ENCODE measurements at places on chromosomes 5 and 9.

DNA sequence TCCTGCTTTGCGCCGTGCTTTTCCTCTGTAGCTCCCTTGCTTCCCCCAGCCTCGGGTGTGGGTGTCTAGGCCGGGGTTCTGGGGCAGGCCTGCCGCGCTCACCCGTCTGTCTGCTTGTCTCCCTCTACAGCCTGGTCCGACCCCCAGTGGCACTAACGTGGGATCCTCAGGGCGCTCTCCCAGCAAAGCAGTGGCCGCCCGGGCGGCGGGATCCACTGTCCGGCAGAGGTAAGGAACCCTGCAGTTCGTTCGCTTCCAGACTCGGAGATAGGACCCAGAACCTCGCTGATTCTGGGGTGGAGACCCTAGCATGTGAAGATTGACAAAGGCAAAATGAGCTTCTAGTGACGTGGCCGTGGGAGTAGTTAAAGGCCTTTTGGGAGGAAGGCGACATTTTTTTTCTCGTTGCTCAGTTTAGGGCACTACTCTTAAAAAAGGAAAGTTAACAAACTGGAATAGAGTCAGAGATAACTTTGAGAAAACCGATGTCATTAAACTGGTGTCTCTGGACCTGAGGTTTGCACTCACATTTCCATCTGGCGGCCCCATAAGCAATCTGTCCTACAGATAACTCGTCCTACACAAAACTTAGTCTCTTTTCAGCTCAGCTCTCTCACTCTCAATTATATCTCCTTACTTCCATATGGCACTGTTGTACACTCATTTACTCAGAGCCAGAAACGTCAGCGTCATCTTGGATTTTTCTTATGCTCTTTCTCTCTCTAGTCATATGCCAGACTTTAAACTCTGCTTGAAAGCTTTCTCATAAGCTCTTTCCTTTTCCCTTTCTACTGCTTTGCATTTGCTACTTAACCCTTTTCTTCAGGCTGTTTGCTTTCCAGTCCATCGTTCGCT, 561 bp downstream of the SEC61B start:
- DNase-seq = no peak

DNA sequence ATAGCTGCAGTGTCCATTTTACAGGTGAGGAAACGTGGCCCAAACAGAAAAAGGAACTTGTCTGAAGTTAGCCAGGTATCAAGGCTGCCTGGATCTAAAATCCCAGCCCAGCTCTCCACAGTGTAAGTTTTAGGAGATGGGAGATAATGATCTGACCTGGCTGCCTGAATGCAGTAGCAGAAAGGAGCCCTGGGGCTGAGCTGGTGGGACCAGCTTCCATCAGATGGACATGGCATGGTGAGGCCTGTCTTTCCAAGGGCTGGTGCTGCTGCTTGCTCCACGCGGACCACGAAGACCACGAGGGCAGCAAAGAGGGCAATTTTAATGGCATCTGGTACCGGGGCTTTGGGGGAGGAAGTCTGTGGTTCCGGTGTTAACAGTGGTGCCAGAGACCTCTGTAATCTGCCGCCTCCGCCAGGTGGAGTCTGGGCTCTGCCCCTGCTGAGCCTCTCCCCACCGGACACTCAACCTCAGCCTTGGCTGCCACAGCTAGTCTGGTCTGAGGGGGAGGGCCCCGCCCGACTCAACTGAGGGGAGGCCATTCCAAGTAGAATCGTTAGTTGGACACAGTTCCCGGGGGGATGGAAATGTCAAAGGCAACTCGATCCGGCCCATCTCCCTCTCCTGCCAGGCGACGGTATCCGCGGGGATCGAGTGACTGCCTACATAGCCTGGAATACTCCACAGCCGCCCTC, 650 bp downstream of the MYORG start:
- no peak for DNase-seq

DNA sequence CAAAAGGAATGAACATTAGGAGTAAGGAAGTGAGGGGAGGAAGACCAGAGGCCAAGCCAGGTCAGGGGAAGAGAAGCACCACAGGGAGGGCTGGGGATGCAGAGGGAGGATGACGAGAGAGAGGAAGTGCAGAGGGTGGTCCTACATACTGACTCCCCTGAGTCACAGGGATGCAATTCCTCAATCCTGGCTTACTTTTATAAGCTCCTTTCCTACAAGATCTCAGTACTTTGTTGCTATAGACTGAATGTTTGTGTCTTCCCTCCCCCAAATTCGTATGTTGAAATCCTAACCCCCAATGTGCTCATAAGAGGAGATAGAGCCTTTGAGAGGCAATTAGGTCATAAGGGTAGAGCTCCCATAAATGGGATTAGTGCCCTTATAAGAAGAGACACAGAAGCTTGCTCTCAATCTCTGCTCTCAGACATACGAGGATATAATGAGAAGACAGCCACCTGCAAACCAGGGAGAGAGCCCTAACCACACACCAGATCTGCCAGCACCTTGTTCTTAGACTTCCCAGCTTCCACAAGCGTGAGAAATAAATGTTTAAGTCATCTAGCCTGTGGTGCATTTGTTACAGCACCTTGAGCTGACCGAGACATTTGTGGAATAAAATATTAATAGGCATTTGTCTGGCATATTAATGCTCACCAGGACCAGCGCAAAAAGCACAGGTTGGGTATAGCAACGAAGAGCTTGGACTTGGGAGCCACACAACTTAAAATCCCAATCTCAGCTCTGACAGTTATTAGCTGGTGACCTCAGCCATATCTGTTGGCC, 33.4 kb downstream of the GCNT4 start:
- no peak for DNase-seq

DNA sequence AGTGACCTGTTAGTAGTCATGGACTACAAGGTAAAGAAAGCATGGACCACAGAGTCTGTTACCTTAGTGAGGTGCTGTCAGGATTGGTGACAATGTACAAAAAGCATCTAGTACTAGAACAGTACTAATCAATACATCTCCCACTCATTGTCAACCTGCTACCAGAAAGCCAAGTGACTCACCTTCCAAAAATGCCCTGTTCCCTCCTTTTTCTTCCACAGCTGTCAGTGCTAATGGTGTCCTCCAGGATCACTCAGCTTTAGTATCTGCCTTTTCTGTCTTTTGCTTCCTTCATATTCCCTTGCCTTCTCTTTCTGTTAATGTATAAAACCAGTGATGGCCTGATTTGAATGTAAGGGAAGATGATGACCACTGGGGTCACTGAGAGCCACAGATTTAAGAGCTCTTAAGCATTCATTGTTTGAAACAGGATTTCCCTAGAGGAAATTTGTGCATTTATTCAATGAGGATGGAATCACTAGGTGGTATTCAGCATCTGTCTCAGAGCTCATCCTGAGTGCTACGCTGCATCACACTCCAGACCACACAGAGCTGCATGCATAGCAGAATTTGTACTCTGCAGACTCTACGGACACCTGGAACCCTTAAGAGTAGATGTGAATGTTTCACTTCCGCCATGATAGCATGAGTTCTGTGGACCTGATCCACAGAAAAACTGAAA, 71.0 kb downstream of the SV2C start:
- no peak for DNase-seq

- DNase-seq = no peak
Measured at GRCh38 chr9:10036095-10036494, 576.7 kb downstream of the PTPRD start.

DNA sequence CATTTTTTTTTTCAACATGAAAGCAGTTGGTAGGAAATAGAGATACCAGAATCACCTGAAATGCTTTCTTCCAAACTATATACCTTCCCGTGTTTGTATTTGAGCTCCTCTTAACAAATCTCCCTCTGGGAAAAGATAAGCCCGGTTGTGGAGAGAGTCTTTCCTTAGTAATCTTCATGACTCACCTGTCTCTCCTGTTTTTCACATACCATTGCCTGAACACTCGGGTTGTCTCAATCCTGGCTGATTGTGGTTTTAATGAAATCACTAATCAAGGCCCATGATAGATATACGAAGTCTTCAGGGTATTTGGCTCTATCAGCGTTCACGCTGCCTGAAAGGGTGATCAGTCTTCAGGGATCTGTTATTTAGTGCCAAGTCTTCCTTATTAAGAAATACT, 136.7 kb downstream of the MAN2A1 start:
- DNase-seq = no peak

- no peak for DNase-seq
Measured at GRCh38 chr5:109315245-109315644, 94.5 kb downstream of the PJA2 start.

- no peak for DNase-seq
Measured at GRCh38 chr5:12848709-12849108, 944.5 kb upstream of the CTNND2 start.

GRCh38 chr5:81519217-81519905, 125.4 kb upstream of the ACOT12 start:
- no peak for DNase-seq

GRCh38 chr9:91795598-91796241, 154.3 kb downstream of the ROR2 start:
- DNase-seq = no peak

DNA sequence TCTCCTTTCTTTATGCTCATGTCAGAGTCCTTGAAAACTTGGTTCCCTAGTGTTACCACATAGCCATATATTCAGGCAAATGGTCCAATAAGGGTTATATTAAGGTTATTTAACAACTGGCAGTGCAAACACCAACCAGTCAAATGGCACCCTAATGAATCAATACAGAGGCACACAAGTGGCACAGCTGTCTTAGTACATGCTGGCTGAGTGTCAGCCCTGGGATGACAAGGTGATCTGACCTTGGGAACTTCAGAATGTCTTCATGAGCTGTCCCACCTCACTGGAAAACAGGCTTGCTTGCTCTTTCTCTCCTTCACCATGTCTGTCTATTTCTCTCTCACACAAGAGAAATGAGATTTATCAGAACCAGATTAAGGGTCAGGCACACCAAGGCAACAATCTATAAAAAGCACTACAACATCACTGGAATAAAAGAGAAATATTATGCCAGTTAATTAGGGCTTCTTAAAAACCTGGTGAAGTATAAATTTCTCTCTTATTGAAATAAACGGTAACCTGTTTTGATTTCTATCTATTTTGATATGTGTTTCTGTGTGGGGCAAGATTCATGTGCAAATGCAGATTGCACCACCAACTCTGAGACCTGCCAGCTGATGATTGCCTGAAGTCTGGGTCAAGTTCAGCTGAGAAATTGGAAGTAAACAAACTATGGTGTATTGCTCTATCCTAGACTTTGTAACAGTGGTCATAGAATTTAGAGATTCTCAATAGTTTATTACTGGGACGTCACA, 140.7 kb downstream of the SREK1 start:
- no peak for DNase-seq

DNA sequence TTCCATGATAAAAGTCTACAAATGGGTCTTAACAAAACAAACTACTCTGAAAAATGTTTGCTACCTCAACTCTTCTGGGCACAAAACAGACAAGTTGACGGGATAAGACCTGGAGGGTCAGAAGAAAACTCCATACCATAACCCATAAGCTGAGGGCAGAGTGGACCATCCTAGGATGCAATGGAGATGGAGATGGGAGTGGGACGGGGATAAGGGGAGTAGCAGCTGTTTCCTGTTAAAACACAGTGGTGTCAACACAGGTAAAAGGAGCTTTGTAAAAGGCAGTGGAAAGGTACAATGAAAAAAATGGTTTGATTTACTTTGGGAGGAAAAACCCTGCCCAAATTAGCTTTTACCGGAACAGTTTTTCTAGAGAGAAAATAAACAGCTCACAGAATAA, 41.6 kb downstream of the CEMIP2 start:
- DNase-seq = no peak

- no peak for DNase-seq
Measured at GRCh38 chr5:30142432-30142831, 1051.1 kb upstream of the CDH6 start.

DNA sequence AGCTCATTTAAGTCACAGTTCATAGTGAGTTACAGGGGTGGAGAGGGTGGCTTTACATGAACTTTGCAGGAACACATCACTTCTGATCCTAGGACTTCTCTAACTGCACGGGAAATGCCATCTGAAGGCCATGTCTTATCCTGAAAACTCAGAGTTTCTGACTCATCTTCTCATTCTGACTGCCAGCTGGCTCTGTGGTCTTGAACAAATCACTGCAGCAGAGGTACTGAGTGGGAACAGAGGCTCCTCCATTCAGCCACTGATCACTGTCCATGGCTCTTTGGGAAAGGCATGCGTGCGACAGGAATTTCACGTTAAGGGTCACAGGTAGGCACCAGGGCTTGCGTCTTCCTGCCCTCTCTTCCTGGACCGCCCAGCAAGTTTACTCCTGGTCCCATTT, 114.6 kb upstream of the LRRTM2 start:
- DNase-seq = no peak

DNA sequence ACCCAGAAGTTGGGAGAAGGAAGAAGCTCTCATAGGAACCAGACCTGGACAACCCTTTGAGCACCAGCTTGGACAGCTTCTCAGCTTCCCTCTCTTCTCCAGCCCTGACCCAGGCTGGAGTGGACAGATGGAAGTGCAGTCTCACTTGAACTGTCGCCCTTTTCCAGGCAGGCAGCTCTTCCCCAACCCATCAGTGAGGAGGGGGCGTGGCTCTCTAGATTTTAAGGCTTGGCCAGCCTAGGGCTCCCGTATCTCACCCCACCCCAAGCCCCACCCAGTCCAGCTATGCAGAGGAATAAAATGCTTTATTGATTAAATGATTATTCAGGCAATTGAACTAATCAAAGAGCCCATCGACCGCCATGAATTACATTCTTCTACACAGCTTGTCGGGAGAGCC, 2.2 kb downstream of the PAX5 start:
- DNase-seq = no peak

DNA sequence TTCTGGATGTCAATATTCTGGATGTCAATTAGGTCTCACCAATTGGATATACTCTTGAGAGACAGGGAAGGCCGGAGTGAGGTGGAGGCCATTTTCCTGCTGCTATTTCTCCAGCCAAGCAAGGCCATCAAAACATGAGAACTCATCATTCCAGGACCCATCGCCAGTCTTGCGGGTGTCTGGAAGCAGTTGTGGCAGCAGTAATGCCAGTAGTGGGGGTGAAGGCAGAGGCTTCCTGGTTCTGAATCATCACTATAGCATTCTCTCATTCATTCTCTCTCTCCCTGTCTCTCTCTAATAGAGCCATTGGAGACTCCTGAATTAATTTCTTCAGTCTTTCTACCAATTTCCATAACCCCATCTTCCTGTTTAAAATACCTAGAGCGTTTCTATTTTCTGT, 71.8 kb downstream of the EGFLAM start:
- no peak for DNase-seq

GRCh38 chr5:140073296-140073695, 30.2 kb upstream of the NRG2 start:
- no peak for DNase-seq

DNA sequence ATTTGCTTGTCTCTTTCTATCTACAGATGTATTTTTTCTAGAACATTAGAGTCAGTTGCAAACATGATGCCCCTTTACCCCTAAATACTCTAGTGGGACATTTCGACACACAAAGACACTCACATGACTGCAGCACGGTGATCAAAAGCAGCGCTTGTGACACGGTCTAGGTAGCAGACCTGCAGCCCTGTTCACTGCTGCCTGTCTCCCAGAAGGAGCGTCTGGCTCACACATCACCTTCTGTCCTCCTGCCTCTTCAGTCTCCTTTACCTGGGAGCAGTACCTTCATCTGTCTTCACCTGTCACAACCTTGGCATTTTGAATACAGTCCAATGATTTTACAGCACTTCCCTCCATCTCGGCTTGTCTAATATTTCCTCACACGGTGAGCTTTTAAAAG, 51.9 kb upstream of the SH3PXD2B start:
- DNase-seq = no peak

All from stimulated activated CD4-positive, alpha-beta T cell treated with anti-CD3 and anti-CD28 coated beads, Interleukin-15, amount 100 ng/mL, for 48 hours (primary cell).